Stimulated activated CD4-positive, alpha-beta T cell treated with anti-CD3 and anti-CD28 coated beads, Interleukin-12 subunit alpha, Interleukin-12 subunit beta, amount 100 ng/mL, for 4 hours (primary cell): ENCODE measurements at places on chromosomes 12 and 14.

GRCh38 chr12:22477166-22477893, 67.0 kb downstream of the C2CD5 start:
- no peak for DNase-seq

GRCh38 chr14:34628681-34629135, 1.2 kb downstream of the SNX6 start:
- DNase-seq = no peak

GRCh38 chr12:8453021-8453513, 2.7 kb upstream of the CLEC6A start:
- no peak for DNase-seq

DNA sequence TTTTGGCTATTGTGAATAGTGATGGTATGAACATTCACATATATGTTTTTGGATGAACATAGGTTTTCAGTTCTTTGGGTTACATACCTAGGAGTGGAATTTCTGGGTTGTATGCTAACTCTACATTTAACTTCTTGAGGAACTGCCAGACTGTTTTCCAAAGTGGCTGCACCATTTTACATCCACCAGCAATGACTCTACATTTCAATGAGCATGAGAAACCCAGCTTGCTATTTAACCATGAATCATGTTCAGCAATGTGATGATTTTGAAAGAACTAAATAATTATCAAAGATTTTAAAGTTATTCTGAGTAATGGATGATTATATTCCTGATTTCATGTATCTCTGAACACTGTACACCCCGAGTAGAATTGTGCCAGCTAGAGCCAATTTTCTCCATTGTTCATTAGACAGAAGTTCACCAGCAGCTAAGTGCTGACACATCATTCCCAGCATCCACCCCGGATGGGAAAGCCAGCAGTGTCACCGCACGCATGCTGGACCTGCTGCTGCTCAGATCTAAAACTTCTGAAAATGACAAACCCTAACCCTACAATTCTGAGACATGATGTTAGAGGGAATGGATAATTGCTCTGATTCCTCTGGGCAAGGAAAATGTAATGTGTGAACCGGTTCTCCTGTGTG, 13.3 kb upstream of the ANAPC5 start:
- no peak for DNase-seq

- DNase-seq = no peak
Measured at GRCh38 chr14:51726166-51726899, 74.6 kb downstream of the FRMD6 start.

DNA sequence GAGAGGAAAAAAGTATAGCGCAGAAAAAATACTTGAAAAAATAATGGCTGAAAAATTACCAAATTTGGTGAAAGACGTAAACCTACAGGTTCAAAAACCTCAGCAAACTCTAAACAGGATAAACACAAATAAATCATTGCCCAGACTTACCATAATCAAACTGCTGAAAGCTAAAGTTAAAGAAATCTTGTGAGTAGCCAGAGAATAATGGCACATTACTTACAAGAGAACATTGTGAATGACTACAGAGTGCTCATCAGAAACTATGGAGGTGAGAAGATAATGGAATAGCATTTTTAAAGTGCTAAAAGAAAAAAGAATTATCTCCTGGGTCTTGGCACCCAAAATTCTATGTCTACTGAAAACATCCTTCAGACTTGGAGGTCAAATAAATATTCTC, 36.0 kb downstream of the ATF1 start:
- DNase-seq = no peak

DNA sequence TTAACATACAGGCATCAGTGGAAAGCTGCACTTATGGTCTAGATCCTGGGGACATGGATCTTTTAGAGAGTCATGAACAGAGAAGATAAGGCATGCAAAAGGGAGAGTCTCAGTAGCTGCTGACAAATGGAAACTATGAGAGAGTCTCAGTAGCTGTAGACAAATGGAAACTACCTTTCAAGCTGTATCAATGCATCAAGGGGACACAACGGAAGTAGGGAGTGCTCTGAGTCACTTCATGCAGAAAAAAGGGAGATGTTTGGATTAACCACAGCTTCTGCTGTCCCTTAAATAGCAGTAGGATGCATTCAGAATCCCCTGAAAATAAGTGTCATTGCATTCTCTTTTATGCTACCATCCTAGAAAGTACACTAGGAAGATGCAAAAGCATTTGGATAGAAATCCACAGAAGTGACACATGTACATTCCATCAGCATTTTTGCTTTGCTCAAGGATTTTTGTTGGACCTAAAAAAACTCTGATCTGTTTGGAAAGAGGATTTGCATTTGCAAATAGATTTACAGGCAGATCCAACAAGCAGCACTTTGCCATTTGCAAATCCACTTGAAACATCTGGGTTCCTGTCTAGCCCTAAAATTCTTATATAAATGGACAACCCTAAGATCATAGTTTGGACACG, 227.5 kb upstream of the LMO3 start:
- no peak for DNase-seq

DNA sequence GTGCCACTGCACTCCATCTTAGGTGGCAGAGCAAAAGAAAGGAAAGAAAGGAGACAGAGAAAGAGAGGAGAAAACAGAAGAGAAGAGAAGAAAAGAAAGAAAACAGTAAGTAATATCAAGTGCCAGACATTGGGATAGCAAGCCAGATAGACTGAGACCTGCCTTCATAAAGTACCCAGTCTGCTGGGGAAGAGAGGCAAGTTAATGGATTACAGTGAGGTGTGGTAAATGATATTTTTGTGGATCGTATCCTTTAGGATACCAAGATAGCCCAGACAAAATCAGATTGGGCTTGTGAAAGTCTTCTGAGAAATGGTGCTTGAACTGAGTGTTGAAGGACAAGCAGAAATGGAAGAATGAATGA, 1.5 kb upstream of the SPTSSA start:
- no peak for DNase-seq

DNA sequence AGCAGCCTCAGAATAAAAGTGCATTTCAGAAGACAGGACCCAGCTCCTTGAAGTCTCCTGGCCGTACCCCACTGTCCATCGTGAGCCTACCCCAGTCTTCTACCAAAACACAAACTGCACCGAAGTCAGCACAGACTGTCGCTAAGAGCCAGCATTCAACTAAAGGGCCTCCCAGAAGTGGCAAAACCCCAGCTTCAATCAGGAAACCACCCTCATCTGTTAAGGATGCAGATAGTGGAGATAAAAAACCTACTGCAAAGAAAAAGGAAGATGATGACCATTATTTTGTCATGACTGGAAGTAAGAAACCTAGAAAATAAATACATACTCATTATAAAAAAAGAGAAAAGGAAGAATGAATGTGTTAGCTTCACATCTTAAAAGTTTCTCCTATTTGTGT, 51.1 kb downstream of the GAS2L3 start:
- no peak for DNase-seq

DNA sequence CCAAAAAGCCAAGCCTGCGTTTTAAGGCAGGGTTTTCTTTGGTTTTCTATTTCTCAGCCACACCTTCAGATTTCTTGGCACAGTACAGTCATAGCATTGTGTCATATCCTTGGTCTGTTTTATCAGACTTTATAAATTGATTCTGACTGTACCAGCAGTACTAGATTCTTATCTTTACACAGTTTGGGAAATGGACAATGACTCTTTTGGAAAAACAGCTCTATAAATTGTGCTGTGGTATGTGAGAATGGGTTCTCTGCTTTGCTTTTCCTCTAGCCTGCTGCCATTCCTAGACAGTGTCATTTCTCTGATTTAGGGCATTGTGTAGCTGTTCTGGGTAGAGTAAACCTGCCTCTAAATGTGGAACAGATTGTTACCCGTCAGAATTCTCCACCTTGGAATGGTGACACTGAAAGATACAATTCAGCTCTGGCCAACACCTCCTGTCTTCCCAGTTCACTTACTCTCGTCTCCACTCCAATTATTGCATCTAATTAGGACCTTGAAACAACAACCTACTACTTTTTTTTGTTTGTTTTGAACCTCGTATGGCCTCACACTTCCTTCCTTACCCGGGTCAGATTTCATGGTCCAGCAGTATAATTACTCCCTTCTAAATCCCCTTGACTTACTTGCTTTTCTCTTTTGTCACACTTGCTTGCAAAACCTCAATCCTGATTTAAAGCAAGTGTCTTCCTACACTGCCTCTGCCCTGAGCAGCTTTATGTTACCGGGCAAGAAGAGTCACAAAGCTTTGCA, 226.3 kb downstream of the ERC1 start:
- no peak for DNase-seq

DNA sequence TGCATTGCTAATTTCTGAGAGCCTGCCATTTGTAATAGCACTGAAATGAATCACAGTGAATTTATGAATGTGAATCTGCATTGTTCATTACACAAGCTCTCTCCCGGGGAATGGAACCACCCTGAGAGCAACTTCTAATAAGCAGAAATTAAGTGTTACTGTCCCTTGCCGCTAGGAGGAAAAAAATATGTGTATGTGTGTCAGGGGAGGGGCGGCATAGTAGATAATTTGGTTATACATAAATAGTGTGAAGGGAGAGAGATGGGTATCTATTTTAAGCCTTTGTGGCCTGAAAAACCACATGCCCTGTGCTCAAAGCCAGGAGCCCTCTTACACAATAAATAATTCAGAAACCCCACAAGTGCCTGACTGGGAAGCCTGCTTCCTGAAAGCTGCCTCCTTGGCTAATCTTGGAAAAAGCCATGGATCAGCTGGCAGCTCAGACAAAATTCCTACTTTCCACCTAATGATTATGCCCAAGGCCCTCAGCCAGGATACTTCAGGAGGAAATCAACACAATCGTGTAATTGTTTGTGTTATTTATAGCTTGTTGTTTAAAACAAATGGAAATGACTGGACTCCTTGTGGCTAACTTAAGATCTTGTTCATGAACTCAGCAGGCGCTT, 366.2 kb upstream of the KITLG start:
- no peak for DNase-seq

DNA sequence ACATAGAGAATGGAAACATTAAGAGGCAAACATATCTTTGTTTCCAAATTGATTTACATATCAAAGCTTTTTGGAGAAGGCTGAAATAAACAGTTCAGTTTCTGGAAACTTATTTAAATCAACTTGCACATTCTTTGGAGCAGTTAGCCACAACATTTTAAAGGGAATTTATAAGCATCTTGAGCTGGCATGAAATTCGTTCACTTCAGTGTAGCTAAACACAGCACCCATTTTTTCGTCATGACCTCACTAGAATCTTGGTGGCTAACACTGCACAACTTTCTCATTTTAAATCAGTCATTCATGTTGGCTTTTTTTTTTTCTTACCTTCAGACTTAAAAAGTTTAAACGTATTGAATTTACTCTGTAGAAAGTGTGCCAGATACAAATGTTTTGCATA, 1139.9 kb upstream of the FLRT2 start:
- DNase-seq = no peak

GRCh38 chr14:20409226-20409625, 4.1 kb downstream of the TEP1 start:
- no peak for DNase-seq

DNA sequence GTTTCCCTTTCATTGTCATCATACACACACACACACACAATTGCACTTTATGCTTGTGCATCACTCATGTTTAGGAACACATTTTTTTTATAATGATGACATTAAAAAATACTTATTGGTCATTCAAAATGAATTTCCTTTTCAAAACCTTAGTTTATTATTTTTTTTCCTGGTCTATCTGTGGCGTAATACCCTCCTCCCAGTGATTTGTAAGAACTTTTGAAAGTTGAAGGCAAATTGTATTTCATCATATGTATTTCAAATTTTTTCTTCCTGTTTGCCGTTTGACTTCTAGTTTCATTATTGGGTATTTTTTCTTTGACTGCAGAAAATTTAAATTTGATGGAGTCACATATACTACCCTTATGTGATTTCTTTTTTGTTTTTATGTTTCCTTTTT, 2.5 kb upstream of the LRRK2 start:
- DNase-seq = no peak

- no peak for DNase-seq
Measured at GRCh38 chr12:47747126-47747525, 11.6 kb downstream of the RAPGEF3 start.

GRCh38 chr12:46916796-46917419, 91.1 kb upstream of the SLC38A4 start:
- no peak for DNase-seq

DNA sequence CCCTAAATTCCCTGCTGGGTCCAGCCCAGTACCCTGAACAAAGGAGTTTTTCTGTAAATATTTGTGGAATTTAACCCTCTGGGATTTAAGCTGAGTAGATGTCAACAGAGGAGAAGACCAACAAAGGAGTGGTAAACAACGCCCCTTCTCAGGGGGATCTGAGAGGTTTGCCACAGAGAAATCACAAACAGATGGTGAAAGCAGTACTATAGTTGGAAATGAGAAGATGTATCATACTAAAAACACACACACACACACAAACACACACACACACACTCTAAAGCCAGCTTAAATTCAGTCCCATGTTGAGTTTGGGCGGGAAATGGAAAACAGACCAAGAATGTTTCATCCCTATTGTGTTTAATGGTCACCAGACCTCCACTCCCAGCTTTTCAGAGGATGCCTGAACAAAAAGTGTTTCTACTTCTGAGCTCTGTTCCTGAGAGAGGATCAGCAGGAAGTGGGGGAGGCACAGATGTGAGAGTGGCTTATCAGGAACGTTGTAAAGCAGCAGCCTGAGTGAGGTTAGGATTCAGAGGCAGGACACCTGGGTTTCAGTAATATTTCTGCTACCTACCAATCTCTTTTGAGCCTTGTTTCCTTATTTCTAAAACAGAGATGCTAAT, 3.2 kb downstream of the BIN2 start:
- no peak for DNase-seq

GRCh38 chr12:63023926-63024325, 89.0 kb upstream of the PPM1H start:
- DNase-seq = no peak

DNA sequence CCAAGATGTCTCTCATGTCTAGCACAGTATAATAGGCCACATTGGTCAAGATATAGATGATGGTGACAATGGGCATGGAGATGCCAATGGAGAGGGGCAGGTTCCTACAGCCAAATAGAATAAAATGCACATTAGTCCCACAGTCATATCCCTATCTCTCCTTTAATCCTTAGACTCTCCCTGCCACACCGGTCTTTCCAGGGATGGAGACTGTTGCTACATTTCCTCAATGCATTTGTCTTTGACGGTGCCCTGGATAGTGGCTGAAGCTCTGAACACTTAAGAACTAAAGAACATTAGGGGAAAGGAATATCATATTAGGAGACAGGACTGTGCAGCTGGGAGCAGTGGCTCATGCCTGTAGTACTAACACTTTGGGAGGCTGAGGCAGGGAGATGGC, 9.7 kb downstream of the OXA1L start:
- DNase-seq = no peak

DNA sequence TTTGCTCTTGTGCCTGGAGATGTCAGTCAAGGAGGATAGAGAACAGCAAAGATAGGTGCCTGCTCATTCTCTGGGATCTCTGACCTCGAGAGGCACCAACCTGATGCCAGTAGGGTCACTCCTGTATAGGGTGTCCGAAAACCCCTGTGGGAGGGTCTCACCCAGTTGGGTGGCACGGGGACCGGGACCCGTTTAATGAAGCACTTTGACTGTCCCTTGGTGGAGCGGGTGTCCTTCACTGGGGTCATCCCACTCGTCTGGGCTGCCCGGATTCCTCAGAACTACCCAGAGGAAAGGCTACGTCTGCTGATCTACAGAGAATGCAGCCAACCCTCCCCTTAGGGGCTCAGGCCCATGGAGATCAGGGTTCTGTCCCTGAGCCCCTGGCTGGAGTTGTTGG, 157.6 kb downstream of the CAPZA3 start:
- no peak for DNase-seq

GRCh38 chr12:131103669-131104462, 150.2 kb downstream of the ADGRD1 start:
- DNase-seq = no peak
